Foreskin keratinocyte (primary cell): ENCODE measurements at places on chromosomes 5 and 9. TPM values are rescaled to one million over a fixed set of nuclear protein-coding genes. Genes with fewer than 3 reads are reported as not detected.

GRCh38 chr9:79264041-79264440, 307.7 kb upstream of the TLE4 start:
- no peak for DNase-seq

- peak; percentile 2 for DNase-seq
Measured at GRCh38 chr9:102867488-102867887, 127.6 kb upstream of the CYLC2 start.

C9orf153 gene
- total RNA-seq, result 0.28 TPM in 1 of 2 replicates, not detected in the other

LURAP1L gene
- 3.6 TPM in 2 replicates for total RNA-seq

DNA sequence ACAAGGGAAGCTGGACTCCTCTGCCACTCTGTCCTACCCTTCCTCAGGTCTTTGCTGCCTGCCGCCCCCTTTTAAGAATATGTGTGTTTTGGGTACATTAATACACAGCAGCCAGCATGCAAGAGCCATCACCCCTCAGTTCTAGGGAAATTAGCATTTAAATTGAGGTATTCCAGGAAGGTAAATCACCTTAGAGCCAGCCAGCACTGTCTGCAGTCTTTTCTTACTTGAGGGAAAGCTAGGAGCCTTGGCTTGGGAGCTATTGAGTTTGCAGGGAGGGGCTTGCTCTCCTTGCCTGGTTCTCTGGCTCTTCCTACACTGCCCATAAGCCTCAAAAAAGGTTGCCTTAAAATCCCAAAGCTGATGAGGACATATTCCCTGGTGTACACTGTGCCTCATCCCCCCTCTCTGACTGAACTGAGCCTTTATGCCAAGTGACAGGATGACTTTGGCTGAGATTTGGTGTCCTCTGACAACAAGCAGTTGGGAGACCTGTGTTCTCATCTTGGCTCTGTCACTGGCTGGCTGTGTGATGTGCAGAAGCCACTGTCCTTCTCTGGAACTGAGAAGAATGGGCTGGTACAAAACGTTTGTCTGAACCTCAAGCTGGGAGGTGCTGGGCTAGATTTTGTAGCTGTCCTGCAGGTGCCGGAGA, 54.1 kb downstream of the TRIM32 start:
- no peak for DNase-seq
